Stimulated activated CD8-positive, alpha-beta memory T cell treated with anti-CD3 and anti-CD28 coated beads, Interleukin-12 subunit alpha, Interleukin-12 subunit beta, amount 100 ng/mL, for 4 hours (primary cell): ENCODE measurements at places on chromosomes 1 and 21.

GRCh38 chr1:101849356-101849755, 147.4 kb downstream of the OLFM3 start:
- no peak for DNase-seq

DNA sequence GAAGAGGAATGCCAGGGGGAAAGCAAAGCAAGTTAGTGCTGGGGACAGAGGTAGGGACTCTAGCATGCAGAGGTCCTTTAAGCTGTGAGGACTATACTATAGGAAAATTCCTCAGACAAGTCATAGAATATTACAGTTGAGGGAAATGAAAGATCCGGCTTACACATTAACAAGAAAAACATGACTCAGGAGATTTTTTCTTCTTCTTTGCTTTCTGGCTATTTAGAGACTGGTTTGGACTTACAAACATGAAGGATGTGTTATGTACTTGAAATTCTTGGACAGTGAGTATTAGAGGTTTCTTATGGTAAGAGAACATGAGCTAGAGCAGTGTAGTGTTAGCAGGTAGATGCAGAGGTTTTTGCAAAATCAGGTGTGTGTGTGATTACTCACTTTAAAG, 24.9 kb downstream of the USP25 start:
- no peak for DNase-seq

DNA sequence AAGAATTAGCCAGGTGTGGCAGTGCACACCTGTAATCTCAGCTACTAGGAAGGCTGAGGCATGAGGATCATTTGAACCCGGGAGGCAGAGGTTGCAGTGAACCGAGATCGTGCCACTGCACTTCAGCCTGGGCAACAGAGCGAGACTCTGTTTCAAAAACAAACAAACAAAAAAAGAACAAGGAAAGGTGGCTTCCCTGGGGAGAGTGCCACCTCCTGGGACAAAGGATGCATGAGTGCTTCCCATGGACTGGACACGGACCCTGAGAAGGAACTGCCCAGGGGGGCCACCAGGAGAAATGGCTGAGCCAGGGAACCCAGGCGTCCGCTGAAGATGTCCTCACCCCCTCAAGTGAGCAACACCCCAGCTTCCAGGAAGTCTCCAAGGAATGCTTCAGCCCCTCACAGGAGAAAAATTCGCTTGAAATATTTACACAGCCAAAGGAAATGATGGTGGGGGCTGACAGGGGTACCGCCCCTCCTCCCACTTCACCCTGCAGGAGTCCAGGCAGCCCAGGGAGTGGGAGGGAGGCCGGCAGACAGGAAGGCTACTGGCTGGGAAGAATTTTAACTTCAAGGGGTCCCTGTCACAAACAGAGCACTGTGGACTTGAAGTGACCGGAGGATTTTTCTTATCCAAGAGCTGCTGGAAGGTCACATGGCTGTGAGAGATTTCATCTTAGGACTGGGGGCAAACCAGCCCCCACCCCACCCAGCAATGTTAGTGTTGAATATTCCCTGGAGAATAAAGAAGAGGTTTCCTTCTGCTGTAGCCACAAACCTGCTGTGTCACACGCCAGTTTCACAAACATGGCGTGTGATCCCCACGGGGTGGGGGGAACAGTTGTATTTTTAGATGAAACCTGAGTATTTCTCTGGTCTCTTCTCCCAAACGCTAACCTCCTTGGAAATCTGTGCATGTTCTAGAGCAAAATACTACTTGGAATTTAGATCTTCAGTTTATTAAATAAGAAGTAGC, 90.8 kb upstream of the SLC25A33 start:
- DNase-seq, result no peak

- no peak for DNase-seq
Measured at GRCh38 chr1:176949033-176949662, 215.4 kb downstream of the ASTN1 start.

DNA sequence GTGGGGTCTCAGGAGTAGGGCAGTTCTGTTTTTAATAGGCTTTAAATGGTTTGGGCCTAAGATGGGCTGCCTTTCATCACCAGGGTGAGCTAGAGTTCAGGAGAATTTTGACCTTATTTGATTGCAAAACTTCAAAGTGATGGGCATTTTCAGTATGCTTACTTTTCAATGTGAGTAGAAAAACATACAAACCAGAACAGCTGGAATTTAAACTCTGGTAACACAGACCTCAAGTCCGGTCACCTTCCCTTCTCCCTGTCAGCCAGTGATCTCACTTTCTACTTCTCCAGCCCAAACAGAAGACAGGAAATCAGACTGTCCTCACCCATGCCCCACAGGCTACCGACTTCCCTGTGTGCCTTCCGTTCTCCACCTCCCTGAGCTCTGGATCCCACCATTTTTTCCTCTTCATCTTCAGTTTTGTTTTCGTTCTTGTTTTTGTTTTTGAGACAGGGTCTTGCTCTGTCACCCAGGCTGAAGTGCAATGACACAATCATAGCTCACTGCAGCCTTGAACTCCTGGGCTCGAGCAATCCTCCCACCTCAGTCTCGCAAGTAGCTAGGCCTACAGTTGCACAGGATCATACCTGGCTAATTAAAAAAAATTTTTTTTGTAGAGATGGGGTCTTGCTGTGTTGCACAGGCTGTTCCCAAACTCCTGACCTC, 374.0 kb downstream of the CAMTA1 start:
- DNase-seq, result no peak

GRCh38 chr1:22470227-22470626, 18.6 kb downstream of the ZBTB40 start:
- DNase-seq, result no peak

GRCh38 chr1:192010406-192010805, 147.9 kb upstream of the RGS18 start:
- no peak for DNase-seq

DNA sequence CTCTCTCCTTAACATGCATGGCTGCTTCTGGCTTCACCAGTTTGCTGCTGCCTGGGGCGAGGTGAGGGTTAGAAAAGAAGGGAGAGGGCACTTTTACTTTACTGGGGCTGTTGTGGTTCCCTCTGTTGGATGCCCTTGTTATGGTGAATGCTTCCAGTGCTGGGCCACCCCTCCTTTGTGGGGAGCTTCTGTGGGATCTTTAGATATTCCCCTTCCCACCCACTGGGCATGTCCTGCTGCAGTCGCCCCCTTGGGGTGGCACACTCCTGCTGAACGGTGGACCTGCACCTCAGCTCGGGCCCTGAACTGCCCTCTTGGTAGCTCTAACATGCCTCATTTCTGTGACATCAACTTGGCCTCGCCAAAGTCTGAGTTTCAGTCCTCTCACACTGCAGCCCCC, 6.0 kb downstream of the TNN start:
- DNase-seq, result no peak

GRCh38 chr1:162389971-162390370, 8.4 kb downstream of the C1orf226 start:
- no peak for DNase-seq

DNA sequence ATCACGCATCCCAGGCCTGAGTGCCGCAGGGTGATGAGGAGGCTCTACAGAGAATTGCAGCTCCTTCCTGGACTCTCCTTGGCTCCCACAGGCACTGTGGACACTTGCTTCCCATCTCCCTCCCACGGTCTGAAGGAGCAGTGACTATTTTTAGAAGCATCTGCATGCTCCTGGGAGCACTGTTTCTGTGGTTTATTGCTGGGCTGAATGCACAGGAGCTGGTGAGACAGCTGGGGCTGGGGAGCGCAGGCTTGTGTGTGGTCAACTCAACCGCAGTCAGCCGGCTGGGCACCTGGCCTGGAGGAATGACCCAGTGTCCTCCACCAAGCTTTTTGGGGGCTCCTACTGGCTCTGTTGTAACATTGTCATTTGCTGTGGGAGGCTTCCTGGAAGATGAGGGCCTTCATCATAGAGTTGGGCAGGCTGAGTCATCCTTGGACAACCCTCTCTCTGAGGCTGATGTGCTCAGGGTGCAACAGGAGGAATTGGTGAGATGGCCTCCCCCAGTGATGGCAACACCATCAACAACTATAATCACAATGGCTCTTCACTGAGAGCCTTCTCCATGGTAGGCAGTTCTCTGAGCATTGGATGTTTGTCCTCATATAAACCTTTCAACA, 1.7 kb downstream of the NFASC start:
- DNase-seq, result no peak
